ENCODE measurements at places on chromosomes 16 and 17.

GRCh38 chr17:55216888-55217287 is 47.9 kb upstream of the HLF start:
- DNase-seq, result no peak

DNA sequence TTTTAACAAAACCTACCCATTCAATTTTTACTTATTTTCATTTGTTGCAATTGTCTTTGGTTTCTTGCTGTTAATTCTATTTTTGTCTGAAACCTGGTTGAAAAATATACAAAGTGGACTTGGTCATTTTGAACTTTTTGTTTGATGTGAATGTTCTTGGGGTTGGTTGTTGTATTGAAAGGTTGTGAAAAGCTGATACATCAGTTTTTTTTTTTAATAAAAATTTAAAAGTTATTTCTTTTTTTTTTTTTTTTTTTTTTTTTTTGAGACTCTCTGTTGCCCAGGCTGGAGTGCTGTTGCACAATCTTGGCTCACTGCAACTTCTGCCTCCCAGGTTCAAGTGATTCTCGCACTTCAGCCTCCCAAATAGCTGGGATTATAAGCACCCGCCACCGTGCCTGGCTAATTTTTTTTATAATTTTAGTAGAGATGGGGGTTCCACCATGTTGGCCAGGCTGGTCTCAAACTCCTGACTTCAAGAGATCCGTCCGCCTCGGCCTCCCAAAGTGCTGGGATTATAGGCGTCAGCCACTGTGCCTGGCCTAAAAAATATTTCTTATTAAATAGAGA is 28.9 kb downstream of the WIPF2 start:
- no peak for DNase-seq

GRCh38 chr17:50949989-50950877 is 84.1 kb upstream of the TOB1 start:
- peak; percentile 54 for DNase-seq

GRCh38 chr16:69239851-69240250 is 52.9 kb downstream of the SNTB2 start:
- DNase-seq, result no peak

GRCh38 chr17:1007310-1008007 is 10.5 kb downstream of the TIMM22 start:
- DNase-seq, result no peak

DNA sequence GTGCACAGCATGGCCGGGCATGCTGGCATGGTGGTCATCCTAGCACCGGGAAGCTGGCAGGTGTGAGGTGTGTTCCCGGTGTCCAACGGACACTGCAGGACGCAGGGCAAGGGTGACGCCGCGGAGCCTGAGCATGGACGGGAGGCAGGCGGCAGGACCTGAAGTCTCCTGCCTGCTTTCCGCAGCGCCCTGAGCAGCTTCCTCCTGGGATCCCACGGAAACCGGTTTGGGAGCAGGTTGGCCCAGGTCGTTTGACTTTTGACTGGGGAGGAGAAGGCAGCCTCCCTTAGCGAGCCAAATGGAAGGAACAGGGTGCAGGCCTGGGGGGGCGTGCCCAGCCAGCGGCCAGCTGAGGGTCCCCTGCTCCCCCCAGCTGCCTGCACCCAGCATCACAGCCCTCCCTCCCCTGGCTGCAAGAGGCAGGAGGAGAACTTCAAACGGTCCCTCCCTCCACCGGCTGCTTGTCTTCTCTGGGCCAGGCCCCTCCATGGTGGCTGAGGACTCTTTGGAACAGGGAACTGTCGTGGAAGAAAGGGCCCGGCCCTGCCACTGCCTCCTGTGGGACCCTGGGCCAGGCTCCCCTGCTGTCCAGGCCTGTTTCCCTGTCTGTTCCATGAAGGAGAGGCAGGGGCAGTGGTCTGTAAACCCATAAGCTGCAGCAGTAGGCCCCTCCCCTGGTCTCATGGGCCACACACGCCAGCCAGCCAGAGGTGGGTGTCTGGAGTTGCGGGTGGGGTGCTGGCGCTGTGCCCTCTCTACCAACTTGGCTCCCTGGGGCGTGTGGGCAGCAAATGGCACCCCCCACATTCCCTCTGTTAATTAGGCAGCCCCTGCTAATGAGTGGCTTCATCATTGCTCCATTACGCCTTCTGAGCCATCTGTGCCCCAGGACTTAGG is 7.8 kb upstream of the ADGRG1 start:
- no peak for DNase-seq

DNA sequence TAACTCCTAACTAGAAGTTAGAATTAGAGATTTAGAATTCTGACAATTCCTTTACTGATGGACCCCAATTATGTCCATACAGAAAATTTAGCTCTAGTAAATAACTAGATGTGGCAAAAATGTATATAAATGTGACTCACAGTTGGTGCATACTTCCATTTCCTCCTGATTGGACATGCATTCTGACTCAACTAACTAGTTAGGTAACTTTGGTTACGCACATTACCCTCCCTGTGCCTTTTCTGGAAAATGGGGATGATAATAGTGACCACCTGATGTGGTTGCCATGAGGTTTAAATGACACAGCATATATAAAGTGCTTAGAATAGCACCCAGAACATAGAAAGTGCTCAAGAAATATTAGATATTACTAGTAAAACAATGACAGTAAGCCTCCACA is 550.0 kb upstream of the SALL1 start:
- no peak for DNase-seq

DNA sequence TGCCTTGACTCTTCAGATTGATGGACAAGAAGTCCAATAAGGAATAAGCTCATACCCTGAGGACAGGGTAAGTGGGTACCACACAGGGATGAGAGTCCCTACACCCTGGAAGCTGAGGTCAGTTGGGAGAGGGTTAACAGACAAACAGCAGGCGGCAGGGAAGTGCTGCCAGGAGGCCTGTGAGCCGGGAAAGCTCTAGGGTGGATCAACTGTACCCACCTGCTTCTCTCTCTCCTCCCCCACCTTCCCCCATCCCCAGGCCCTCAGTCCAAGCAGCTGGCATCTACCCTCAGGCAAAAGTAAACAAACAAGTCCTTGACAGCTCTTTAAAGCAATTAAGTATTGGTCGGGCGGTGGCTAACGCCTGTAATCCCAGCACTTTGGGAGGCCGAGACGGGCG is 20.7 kb upstream of the MYLK3 start:
- DNase-seq, result peak; percentile 70

DNA sequence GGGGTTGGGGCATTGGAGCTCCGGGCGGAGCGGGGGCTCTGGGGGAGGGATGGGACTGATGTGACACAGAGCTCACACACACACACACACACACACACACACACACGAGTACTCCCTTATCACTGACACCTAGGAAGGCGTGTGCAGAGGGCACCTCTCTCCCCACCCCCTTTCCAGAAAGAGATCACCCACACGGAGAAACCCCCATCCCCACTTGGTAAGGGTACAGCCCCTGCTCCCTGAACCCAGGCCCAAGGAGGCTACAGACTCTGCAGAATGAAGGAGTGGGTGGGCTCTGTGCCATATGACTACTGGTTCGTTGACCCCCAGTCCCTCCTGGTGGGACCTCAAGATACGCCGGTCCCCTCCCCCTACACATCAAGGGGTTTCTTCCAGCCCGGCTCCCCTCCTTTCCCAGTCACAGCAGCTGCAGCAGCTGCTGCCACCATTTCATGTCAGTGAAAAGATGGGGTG is 8.7 kb upstream of the ARHGAP23 start:
- DNase-seq, result no peak

DNA sequence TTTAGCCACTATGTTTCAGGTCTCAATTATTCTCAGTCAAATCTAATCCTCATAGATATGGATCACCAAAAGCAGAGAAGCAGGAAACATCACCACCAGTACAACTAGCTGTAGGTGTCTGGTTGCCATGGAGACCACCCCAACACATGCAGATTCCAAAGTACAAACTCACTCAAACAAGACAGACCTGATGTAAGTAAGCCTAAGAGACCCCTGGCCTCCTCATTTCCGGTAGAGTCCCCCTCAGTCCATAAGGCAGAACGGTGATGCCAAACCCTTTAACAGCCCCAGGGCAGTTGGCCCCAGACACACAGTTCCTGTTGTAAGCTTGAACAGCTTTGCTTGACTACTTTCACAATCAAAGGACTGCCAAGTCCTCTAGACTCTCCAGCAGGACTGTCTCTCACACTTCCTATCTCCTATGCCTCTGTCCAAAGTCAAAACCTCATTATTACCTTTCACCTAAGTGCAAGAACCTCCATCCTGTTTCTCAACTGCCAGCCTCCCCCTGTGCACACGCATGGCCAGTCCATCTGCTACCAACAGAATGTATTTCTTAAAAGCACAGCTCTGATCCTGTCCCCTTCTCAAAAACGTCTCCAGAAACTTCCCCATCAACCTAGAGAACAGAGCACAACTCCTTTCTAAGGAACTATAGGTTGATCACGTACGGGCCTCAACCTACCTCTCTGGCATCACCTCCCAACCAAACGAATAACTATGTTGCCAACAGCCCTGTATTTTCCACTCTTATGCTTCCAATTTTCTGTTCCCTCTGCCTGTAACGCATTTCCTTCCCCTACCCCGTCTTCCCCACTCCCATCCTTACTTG is 23.9 kb downstream of the SLC39A11 start:
- DNase-seq, result no peak

- no peak for DNase-seq
Observed at GRCh38 chr17:56434610-56435009, 158.9 kb upstream of the NOG start.

GRCh38 chr16:27127308-27127707 is 60.6 kb downstream of the C16orf82 start:
- no peak for DNase-seq
